NCI-H2081 treated with DMSO at 0.1 percent for 48 hours (cell line): ENCODE measurements at places on chromosomes 5 and 9.

- no peak for DNase-seq
Observed at GRCh38 chr9:116683535-116683934, 3.6 kb upstream of the TRIM32 start.

- no peak for DNase-seq
Observed at GRCh38 chr5:172617817-172618216, 23.2 kb upstream of the NEURL1B start.

DNA sequence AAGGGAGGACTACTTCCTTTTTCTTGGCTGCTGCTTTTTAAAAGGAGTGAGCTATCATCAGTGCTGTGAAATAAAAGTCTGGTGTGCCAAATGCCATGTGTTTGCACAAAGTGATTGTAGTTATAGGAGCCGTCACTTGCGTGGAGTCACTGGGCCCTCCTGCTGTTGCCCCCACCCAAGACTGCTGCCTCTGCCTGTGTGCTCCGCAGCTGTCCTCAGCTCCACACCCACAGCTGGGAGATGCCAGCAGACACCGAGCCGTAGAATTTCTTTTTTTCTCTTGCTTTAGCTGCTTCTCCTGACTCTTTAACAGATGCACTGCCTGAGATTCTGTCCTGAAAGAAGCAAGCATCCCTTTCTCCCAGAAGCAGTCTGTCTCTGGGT lies 9.8 kb upstream of the GLE1 start:
- no peak for DNase-seq

DNA sequence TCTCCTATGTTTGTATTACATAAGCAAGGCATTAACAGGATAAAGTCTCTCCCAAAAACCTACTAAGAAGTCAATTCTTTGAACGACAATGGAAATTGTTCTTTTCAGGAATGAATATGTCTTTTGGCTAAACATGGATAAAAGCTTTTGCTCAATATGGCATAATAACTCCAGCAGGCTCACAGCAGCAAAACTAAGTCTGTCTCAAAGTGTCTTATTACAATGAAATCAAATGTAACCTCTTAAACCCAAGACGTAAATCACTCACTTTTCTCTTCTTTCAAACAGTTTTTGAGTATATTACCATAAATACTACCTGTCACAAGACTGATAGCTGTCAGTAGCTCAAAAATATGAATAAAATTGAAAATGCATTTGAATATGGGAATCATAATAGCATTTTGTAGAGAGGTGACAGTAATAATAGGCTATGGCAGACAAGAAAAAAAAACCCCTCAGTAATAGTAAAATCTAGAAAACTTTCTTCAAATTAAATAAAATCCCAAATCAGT lies 41.7 kb upstream of the EFNA5 start:
- no peak for DNase-seq

- DNase-seq: no peak
Observed at GRCh38 chr5:169350759-169351240, 49.9 kb upstream of the SLIT3 start.

- DNase-seq: no peak
Observed at GRCh38 chr9:12681620-12682019, 11.6 kb upstream of the TYRP1 start.

DNA sequence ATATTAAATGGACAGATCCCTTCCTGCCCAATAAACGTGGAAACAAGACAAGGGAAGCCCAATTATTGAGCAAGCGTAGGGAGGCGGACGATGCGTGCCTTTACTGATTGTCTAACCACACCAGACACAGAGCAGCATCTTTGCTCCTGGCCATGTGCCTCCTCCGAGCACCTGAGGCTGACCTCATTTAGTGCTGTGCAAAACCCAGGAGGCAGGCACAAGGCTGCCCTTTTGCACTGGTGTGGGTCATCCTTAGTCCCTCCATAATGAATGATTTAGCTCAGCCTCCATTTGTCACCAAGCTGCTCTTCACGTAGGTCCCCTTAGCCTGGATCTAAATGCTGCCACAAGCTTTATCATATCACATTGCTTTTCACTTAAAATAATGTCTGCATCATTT lies 24.1 kb upstream of the CDH6 start:
- no peak for DNase-seq
